ENCODE measurements at places on chromosomes 11 and 22. TPM values are rescaled to one million over a fixed set of nuclear protein-coding genes. Genes with fewer than 3 reads are reported as not detected.

The OPCML gene
- 15.2 TPM for polyA plus RNA-seq

The SYT7 gene
- polyA plus RNA-seq: 10.3 TPM

The DNAJC24 gene
- polyA plus RNA-seq: 20.7 TPM

The SCO2 gene
- 5.2 TPM for polyA plus RNA-seq

The KCNK4 gene
- polyA plus RNA-seq: not detected

The BIRC3 gene
- 1.1 TPM for polyA plus RNA-seq

The PKNOX2 gene
- polyA plus RNA-seq: 12.4 TPM
